ENCODE measurements at places on chromosomes 12 and 14.

DNA sequence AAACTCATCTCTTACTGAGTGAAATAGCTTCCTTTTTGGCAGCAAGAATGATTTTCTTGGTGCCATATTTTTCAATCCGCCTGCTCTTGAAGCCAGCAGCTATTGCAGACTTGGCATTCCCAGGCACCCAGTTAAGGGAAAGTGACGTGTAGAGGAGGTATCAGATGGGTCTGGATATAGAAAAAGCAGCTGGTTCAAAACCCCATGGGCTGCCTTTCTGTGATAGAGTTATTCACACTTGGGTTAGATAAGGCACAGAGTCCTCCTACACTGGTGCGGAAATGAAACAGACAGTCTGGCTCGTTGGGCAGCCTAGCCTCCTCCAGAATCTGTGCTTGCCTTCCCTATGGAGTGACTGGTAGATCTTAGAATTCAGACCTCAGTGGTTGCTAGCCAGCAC is 62.2 kb downstream of the PTPN11 start:
- DNase-seq: no peak

- no peak for DNase-seq
Observed at GRCh38 chr12:123713823-123714585, 1.9 kb downstream of the ATP6V0A2 start.

GRCh38 chr12:58871556-58871955 is 48.7 kb downstream of the LRIG3 start:
- no peak for DNase-seq

DNA sequence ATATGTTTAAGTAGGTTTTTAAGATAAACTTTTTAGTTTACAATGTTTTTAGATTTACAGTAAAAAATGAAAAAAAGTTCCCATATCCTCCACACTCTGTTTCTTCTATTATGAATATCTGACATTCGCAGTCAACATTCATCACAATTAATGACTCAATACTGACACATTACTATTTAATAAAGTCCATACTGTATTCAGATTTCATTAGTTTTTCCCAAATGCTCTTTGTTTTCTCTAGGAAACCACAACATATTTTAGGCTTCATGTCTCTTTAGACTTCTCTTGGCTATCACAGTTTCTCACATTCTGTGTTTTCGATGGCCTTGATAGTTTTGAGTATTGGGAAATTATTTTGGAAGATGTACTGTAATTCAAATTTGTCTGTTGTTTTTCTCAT is 399.8 kb downstream of the SLC6A15 start:
- DNase-seq: no peak

- DNase-seq: no peak
Observed at GRCh38 chr12:62808166-62808879, 126.6 kb downstream of the PPM1H start.

DNA sequence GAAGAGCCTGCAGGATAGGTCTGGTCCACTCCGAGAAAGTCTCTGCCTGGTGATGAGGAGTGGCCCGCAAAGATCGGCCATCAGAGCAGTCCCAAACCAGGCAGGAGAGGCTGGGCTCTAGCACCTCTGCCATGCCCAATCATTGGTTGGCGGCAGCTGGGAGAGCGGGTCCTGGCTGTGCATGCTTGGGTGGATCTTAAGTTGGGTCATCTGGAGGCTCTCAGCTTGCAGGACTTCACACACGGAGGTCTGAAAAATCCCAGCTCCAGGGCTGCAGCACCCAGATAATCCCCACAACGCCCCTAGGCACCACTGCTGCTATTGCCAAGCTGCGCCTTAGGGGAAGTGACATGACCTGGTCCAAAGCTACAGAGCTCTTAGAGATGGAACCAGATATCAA is 766.7 kb upstream of the TBX3 start:
- DNase-seq: no peak

- DNase-seq: no peak
Observed at GRCh38 chr14:61433828-61434227, 112.4 kb downstream of the PRKCH start.

GRCh38 chr14:96104469-96105057 is 65.4 kb downstream of the C14orf132 start:
- no peak for DNase-seq

DNA sequence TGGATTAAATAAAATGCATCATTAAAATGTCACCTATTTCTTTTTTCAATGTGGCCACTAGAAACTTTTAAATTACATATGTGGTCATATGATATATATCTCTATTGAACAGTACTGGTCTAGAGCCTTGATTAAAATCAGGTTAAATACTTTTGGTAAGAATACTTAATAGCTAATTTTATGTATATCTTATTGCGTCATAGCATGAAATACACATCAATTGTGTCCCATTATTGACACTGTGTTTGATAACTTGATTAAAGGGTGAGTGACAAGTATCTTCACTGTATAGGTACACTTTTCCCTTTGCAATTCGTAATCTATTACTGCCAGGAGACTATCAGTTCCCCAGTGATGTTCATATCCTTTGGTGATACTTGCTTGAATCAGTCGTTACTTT is 4.4 kb upstream of the HELB start:
- no peak for DNase-seq

- no peak for DNase-seq
Observed at GRCh38 chr14:77590845-77591485, 25.5 kb downstream of the SPTLC2 start.

- DNase-seq: no peak
Observed at GRCh38 chr12:67077617-67078016, 191.5 kb upstream of the CAND1 start.

DNA sequence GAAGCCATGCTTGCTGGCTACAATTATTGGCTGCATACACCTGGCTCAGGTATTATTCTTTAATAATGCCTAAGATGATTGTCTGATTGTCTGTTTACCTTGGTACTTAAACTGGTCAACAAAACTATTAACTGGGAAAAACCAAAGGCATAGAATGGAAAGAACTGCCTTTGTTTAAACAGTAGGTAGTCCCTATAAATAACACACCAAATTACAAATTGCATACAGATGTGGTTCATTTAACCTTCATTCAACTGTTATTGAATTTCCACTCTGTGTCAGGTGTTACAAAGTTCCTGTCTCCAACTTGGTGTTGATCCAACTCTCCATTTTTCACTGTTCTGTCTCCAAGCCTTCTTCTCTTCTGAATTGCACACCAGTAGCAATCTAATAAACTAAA is 79.8 kb upstream of the FSCB start:
- DNase-seq: no peak

DNA sequence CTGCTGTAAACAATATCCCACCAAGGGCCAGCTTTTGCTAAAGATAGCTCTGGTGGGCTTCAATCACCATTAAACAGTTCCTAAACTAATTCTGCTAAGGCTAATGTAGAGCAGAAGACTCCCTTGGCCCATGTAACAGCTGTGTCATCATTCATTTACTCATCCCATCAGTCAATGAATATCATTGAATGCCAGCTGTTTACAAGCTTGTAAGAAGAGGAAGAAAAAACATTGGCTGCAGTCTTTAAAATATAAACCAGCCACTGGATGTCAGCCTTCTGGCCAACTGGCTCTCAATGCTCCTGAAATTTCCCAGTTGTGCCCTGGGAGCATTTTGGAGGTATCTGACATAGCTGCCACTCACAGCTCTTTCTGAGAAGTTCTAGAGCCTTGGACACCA is 18.0 kb upstream of the MAP3K9 start:
- DNase-seq: no peak
